Naive thymus-derived CD8-positive, alpha-beta T cell (primary cell): ENCODE measurements at places on chromosomes 5 and 9. TPM values are rescaled to one million over a fixed set of nuclear protein-coding genes. Genes with fewer than 3 reads are reported as not detected.

DNA sequence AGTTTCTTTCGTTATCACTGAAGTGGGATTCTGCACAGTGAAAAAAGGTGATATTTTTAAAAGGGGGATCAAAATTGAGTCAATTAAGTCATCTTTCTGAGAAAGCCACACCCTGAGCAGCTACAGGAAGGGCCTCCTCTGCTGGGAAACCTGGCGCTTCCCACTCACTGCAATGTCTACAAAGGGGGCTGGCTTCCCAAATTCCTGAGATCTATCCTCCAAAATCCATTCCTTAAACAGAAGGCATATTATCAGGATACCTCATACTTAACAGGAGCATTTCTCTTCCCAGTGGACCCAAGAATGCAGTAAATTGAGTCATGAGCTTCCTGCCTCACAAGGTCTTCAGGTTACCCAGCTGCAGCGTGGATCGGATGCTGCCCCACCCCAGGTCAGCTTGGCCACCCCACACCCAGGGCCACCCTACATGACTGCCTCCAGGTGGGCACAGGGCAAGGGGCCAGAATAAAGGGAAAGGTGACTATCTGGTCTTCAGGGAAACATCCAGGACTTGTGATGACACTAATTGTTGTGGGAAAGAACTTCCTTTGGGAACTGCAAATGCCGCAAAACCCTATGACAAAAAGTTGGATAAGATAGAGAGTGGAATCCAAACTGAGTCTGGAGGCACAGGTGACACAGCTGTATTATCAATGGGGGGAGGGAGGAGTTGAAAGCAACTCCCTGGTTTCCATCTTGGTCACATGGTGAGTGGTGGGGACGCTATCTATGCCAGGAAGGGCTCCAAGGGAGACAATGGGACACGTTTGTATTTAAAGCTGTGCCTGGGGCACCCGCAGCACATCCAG is 42.3 kb downstream of the ROR2 start:
- H3K4me1 ChIP-seq = peaks cover 5% of the 10 kb centered on the region
- H3K27me3 ChIP-seq = peaks cover 4% of the 10 kb centered on the region
- no peak overlapping the region for H3K4me3 ChIP-seq
- no peak for DNase-seq
- no peak overlapping the region for H3K27ac ChIP-seq
- no peaks in the 10 kb centered on the region for H3K36me3 ChIP-seq

- no peaks in the 10 kb centered on the region for H3K27me3 ChIP-seq
- peaks cover 2% of the 10 kb centered on the region for H3K36me3 ChIP-seq
- no peak for DNase-seq
- no peak overlapping the region for H3K27ac ChIP-seq
- no peak overlapping the region for H3K4me3 ChIP-seq
Observed at GRCh38 chr5:68376935-68377334, 161.4 kb downstream of the PIK3R1 start.

The ESM1 gene
- not detected for total RNA-seq

The TPPP gene
- 0.25 TPM for total RNA-seq

DNA sequence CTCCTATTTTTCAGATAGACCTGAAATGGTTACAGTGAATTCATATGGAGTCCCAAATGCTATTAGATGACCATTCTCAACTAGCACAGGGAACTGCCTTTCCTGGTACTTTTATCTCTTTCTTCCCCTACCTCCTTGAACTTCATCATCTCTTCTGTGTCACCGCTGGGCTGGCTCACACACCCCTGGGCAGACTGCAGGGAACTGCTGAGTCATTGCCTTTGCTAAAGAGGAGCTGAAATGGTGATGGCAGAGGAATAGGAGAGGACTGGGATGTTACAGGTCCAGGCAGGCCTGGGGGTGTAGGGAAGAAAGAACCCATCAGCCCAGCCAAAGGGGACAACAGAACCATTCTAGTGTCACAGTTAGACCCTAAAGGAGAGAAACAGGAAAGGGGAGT is 322.3 kb downstream of the ASTN2 start:
- no peak for DNase-seq
- no peak overlapping the region for H3K4me3 ChIP-seq
- no peaks in the 10 kb centered on the region for H3K4me1 ChIP-seq
- no peaks in the 10 kb centered on the region for H3K27me3 ChIP-seq
- H3K27ac ChIP-seq = no peak overlapping the region

DNA sequence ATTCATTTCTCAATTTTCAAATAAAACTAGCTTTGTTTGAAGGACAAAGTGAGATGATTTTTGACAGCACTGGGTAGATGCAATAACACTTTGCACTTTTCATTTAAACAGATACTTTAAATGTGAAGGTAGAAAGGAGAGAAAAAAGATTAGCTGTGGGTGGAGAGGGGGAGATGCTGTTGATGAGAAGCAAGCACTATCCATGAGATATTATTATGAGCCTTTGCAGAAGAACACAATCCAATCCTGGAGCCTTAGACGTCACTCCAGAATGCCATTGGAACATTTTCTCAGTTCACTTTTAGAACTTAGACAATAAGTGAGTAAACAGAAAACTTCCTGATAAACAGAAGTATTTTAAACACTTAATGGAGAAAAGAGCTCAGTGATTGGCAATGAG is 351.1 kb downstream of the ARHGEF28 start:
- H3K4me3 ChIP-seq = no peak overlapping the region
- H3K27me3 ChIP-seq = no peaks in the 10 kb centered on the region
- no peaks in the 10 kb centered on the region for H3K4me1 ChIP-seq
- DNase-seq = no peak
- H3K36me3 ChIP-seq = no peaks in the 10 kb centered on the region
- H3K27ac ChIP-seq = no peak overlapping the region

DNA sequence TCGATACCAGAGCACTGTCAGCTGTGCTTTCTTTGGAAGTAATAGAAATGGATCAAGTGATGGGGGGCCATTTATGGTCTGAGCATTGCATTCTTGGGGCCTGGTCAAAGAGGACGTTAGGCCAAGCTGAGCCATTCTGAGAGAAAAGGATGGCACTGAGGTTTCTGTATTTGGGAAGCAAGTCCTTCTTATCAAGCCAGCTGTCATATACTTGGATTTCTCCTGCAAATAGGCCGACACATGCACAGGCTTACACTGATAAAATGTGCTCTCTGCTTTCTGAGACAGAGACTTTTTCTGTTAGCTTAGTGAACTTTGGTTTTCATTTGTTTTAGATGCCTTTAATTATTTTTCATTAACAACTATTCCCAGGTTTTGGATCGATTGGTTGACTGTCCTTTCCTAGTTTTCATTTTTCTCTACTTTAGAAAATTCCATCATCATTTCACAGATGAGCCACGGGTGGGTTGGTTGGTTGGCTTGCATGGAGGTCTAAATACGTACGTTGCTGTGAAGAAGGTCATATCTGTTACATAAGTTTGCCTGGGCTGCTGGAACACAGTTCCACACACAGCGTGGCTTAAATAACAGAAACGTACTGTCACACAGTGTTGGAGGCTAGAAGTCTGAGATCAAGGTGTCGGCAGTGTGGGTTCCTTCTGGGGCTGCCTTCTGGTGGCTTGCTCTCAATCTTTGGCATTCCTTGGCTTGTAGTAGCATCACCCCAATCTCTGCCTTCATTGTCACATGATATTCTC is 20.3 kb downstream of the TMOD1 start:
- no peaks in the 10 kb centered on the region for H3K36me3 ChIP-seq
- H3K27ac ChIP-seq = no peak overlapping the region
- H3K4me1 ChIP-seq = no peaks in the 10 kb centered on the region
